Activated T-helper 17 cell treated with anti-CD3 and anti-CD28 coated beads, Interleukin-2, amount 50 U/mL, for 72 hours (primary cell): ENCODE measurements at places on chromosomes 1 and 21. TPM values are rescaled to one million over a fixed set of nuclear protein-coding genes. Genes with fewer than 3 reads are reported as not detected.

PRMT6 gene
- total RNA-seq = 3.8 TPM

IGSF9 gene
- not detected for total RNA-seq

HSD3B1 gene
- not detected for total RNA-seq

ARHGAP30 gene
- 207 TPM for total RNA-seq

PAPPA2 gene
- total RNA-seq = 0.17 TPM

HRNR gene
- total RNA-seq = not detected

TMEM82 gene
- total RNA-seq = not detected

- H3K36me3 ChIP-seq = no peaks in the 10 kb centered on the region
- no peaks in the 10 kb centered on the region for H3K4me1 ChIP-seq
- peaks cover 4% of the 10 kb centered on the region for H3K27me3 ChIP-seq
- H3K4me3 ChIP-seq = no peak overlapping the region
- ATAC-seq = peak; percentile 31
- no peak overlapping the region for H3K27ac ChIP-seq
Observed at GRCh38 chr1:15051882-15052528, 101.5 kb upstream of the TMEM51 start.

- H3K4me1 ChIP-seq = no peaks in the 10 kb centered on the region
- H3K27me3 ChIP-seq = peaks cover 7% of the 10 kb centered on the region
- H3K36me3 ChIP-seq = no peaks in the 10 kb centered on the region
- ATAC-seq = no peak
- no peak overlapping the region for H3K27ac ChIP-seq
Observed at GRCh38 chr1:60573726-60574409, 500.3 kb upstream of the C1orf87 start.

- H3K27ac ChIP-seq = no peak overlapping the region
- no peak for ATAC-seq
- H3K4me1 ChIP-seq = no peaks in the 10 kb centered on the region
Observed at GRCh38 chr1:211639475-211640300, 35.7 kb downstream of the NEK2 start.

DNA sequence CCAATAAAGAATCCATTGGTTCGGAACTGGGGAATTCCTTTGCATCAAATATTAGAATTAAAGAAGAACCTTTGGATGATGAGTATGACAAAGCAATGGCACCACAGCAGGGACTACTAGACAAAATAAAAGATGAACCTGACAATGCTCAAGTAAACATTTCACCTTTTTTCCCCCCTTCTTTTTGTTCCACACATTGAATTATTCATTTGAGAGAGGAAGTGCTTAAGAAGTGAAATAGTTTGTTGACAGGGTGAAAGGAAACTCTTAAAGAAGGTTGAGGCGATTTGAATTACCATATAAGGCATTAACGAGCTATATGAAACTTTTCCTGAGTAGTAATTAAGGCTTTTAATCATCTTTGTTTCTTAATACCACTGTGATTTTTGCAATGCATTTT, 93.1 kb downstream of the ZMYM4 start:
- peaks cover 48% of the 10 kb centered on the region for H3K36me3 ChIP-seq
- H3K27ac ChIP-seq = peak overlapping the region; percentile 10
- ATAC-seq = no peak

DNA sequence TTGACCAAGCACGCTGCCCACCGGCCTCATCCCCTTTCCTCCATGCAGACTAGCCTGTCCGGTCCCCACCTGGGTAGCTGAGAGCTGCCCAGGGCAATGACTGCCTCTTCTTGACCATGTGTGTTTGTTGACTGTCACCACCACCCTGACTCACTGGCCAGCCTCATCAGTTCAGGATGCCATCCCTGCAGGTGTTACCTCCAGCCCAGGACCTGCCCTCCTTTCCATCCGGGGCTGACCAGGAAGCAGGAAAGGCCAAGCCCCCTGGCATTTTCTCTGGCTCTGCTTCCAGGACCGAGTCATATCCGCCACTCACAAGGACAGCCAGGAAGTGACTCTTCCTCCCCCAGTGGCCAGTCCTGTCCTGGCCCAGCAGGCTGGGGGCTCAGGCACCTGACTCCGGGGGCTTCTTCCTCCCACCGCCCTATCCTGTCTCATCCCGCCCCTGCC, 17.1 kb downstream of the EPHA2 start:
- H3K4me1 ChIP-seq = peaks cover 4% of the 10 kb centered on the region
- no peaks in the 10 kb centered on the region for H3K36me3 ChIP-seq
- no peak overlapping the region for H3K4me3 ChIP-seq
- no peak for ATAC-seq
- H3K27me3 ChIP-seq = no peaks in the 10 kb centered on the region

GRCh38 chr1:12434174-12434573, 183.8 kb downstream of the DHRS3 start:
- peak overlapping the region; percentile 98 for H3K27ac ChIP-seq
- no peaks in the 10 kb centered on the region for H3K27me3 ChIP-seq
- H3K4me3 ChIP-seq = peak overlapping the region; percentile 83
- H3K4me1 ChIP-seq = peaks cover 42% of the 10 kb centered on the region

DNA sequence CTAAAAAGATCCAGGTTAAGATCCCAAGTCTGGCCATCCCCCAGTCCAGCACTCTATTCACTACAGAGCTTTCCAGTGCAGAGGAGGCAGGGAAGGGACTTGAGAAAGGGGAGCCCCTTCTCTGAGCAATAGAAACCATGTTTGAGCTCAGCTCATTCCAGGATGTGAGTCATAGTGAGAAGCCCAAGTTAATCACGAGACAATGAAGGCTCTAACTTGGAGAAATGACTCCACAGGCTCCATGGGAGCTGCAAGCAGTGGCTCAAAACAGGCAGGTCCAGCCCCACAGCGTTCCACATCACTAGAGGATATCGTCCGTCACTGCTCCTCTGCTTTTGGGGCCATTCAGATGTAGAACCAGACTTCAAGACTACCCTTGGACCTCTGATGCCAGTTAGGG, 59.1 kb downstream of the CAMK2N1 start:
- no peaks in the 10 kb centered on the region for H3K4me1 ChIP-seq
- peak; percentile 94 for ATAC-seq
- H3K27ac ChIP-seq = no peak overlapping the region
- H3K27me3 ChIP-seq = peaks cover 43% of the 10 kb centered on the region

- H3K27ac ChIP-seq = no peak overlapping the region
- no peak for ATAC-seq
- H3K36me3 ChIP-seq = peaks cover 44% of the 10 kb centered on the region
- H3K4me3 ChIP-seq = no peak overlapping the region
- no peaks in the 10 kb centered on the region for H3K27me3 ChIP-seq
Observed at GRCh38 chr21:25494804-25495203, 112.5 kb downstream of the MRPL39 start.

DNA sequence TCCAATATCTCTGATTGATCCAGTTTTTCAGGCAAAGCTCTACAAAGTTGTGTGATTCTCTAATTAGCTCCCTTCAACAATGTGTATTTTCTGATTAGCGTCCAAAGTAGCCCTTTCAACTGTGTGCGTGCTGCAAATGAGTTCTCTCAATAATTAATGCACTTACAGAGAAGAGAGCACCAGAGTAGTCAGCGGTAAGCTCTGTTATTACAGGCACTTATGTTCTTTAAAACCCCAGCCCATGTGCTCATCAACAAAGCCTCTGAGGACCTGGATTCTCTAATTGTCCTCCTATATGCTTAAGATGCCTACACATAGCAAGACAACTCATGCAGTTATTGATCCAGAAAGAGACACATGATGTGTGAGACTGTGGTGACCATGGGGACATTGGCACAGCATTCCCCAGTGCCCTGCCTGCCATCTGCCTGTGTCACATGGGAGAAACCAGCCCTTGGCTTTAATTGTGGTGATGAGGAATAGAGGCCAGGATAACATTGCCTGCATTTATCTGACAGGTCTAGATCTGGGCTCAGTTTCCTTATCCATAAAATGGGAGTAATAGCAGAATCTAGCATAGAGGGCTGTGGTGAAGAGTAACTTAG, 151.7 kb downstream of the PCP4 start:
- ATAC-seq = no peak
- no peaks in the 10 kb centered on the region for H3K4me1 ChIP-seq
- no peak overlapping the region for H3K4me3 ChIP-seq
- H3K27me3 ChIP-seq = no peaks in the 10 kb centered on the region
- no peak overlapping the region for H3K27ac ChIP-seq

GRCh38 chr1:21775985-21776562, 6.9 kb downstream of the USP48 start:
- no peaks in the 10 kb centered on the region for H3K27me3 ChIP-seq
- peak overlapping the region; percentile 71 for H3K27ac ChIP-seq
- ATAC-seq = peak; percentile 31
- peaks cover 63% of the 10 kb centered on the region for H3K36me3 ChIP-seq
- H3K4me1 ChIP-seq = peaks cover 37% of the 10 kb centered on the region

GRCh38 chr1:8423692-8424538, 106.0 kb downstream of the SLC45A1 start:
- no peaks in the 10 kb centered on the region for H3K36me3 ChIP-seq
- no peaks in the 10 kb centered on the region for H3K27me3 ChIP-seq
- H3K4me1 ChIP-seq = peaks cover 36% of the 10 kb centered on the region
- peak overlapping the region; percentile 83 for H3K4me3 ChIP-seq
- peak overlapping the region; percentile 91 for H3K27ac ChIP-seq

GRCh38 chr1:238119861-238120260, 229.1 kb upstream of the ZP4 start:
- no peaks in the 10 kb centered on the region for H3K4me1 ChIP-seq
- no peaks in the 10 kb centered on the region for H3K27me3 ChIP-seq
- H3K27ac ChIP-seq = no peak overlapping the region
- ATAC-seq = no peak
- no peak overlapping the region for H3K4me3 ChIP-seq

DNA sequence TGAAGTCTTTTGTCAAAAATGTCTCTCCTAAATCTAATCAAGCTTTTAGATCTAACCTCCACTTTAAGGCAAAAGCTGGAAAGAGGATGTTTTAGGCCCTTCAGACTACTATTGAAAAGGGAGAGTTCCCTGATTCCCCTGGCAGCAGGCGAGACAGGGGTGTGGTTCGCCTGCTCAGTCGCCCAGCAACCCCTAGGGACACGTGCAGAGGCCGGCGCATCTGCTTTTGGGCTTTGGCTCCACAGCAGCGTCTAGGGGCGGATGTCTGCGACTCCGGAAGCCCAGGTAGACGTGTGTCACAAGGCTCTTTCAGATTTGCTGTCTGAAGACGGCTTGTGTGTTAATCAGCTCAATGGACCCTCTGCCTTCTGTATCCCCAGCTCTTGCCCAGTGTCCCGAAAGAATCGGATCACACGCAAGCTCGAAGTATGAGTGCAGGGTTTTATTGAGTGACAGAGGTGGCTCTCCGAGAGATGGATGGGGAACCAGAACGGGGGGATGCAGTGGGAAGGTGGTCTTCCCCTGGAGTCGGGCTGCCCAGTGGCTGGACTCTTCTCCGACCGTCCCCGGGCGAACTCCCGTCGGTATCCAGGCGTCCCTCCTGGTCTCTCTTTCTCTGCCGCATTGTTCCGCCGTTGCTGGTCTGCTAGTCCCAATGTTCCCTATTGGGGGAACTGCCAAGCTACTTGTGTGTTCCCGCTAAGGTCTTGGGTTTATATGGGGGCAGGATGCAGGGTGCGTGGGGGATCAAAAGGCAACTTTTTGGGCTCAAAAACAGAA, 45.5 kb downstream of the OLFML2B start:
- no peaks in the 10 kb centered on the region for H3K27me3 ChIP-seq
- no peak for ATAC-seq
- H3K4me1 ChIP-seq = no peaks in the 10 kb centered on the region
- H3K27ac ChIP-seq = no peak overlapping the region
- no peaks in the 10 kb centered on the region for H3K36me3 ChIP-seq
- no peak overlapping the region for H3K4me3 ChIP-seq

DNA sequence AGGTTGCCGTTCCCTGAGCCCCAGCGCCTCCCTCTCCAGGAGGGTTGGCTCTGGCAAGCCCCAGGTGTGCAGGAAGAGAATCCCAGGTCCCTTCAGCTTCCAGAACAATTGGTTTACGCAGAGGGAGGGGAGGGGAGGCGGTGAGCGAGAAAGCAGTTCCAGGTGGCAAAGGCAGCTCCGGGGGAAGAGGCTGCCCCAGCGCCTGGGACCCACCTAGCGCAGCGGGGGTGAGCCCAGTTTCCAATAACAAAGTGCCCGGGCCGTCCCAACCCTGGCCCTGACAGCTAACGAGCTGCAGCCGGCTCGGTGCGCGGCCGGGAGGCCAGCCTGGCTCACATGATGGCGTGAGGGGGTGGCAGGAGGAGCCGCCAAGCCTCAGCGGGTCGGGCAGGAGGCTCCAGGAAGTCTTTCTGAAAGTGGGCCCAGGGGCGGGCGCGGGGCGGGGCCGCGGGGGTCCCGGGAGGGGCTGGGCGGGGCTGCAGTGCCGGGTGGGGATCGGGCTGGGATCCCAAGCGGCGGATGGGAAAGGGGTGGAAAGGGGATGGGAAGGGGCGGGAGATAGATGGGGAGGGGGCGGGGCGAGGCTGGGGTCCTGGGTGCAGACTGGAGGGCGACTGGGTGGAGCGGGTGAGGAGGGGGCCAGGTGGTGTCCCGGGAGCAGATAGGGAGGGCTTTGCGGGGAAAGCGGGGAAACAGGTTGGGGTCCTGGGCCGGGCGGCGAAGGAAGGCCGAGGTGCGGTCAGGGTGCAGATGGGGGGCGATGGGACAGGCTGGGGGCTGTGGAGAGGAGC, 22.8 kb downstream of the DHRS3 start:
- peak; percentile 49 for ATAC-seq
- no peaks in the 10 kb centered on the region for H3K27me3 ChIP-seq
- H3K4me1 ChIP-seq = peaks cover 24% of the 10 kb centered on the region
- peak overlapping the region; percentile 31 for H3K27ac ChIP-seq
- peak overlapping the region; percentile 59 for H3K4me3 ChIP-seq

GRCh38 chr1:62790716-62791115, 6.8 kb downstream of the ATG4C start:
- H3K4me3 ChIP-seq = no peak overlapping the region
- no peak overlapping the region for H3K27ac ChIP-seq
- no peaks in the 10 kb centered on the region for H3K27me3 ChIP-seq
- no peak for ATAC-seq

DNA sequence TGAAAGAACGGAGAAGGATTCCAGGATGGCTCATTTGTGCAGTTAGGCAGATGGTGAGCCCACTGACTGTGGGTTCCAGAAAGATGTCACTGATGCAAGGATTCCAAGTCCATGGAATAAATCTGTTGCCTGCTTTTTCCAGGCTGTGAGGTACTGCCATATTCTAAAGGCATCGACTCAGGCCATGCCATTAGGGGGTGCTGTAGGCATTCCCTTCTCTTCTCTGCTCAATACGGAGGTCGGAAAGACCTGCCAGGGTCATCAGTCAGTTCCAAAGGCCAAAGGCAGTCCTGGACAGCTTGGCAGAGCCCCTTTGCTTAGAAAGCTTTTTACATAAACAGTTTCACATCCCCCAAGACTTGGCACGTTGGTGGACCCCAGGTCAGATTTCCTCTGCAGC, 31.7 kb upstream of the TMEM125 start:
- H3K27ac ChIP-seq = no peak overlapping the region
- H3K4me3 ChIP-seq = no peak overlapping the region
- H3K36me3 ChIP-seq = no peaks in the 10 kb centered on the region
- ATAC-seq = peak; percentile 49

- H3K36me3 ChIP-seq = no peaks in the 10 kb centered on the region
- H3K4me1 ChIP-seq = no peaks in the 10 kb centered on the region
- peaks cover 35% of the 10 kb centered on the region for H3K27me3 ChIP-seq
- ATAC-seq = no peak
Observed at GRCh38 chr1:36576551-36577110, 93.9 kb upstream of the CSF3R start.

GRCh38 chr1:213772128-213773063, 215.4 kb upstream of the PROX1 start:
- H3K27me3 ChIP-seq = no peaks in the 10 kb centered on the region
- no peaks in the 10 kb centered on the region for H3K4me1 ChIP-seq
- no peaks in the 10 kb centered on the region for H3K36me3 ChIP-seq
- H3K27ac ChIP-seq = no peak overlapping the region

GRCh38 chr1:215219372-215219771, 136.8 kb downstream of the KCNK2 start:
- H3K4me3 ChIP-seq = no peak overlapping the region
- H3K27me3 ChIP-seq = peaks cover 4% of the 10 kb centered on the region
- H3K27ac ChIP-seq = no peak overlapping the region
- no peaks in the 10 kb centered on the region for H3K4me1 ChIP-seq
- no peaks in the 10 kb centered on the region for H3K36me3 ChIP-seq
